Muscle of arm (tissue), 14 donors: ENCODE measurements at places on chromosomes 12 and 14.

DNA sequence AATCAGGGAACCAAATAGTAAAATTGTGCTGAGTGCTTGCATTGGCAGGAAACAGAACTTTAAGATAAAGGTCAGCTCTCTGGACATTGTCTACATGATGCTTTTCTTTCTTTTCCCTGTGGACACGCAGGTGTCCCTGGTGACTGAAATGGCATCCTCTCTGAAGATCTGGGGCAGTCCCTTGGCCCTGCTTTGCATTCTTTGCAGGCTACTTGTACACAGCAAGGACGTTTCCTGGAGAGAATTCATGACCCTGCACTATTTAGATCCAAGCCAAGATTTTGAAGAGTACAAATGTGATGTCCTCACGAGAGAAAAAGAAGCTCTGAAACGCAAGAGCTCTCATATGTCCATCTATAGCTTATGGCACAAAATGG, 11.3 kb upstream of the EDDM3A start:
- no peak for DNase-seq

GRCh38 chr12:94262228-94263010, 114.0 kb downstream of the PLXNC1 start:
- peak; percentile 85 for DNase-seq

DNA sequence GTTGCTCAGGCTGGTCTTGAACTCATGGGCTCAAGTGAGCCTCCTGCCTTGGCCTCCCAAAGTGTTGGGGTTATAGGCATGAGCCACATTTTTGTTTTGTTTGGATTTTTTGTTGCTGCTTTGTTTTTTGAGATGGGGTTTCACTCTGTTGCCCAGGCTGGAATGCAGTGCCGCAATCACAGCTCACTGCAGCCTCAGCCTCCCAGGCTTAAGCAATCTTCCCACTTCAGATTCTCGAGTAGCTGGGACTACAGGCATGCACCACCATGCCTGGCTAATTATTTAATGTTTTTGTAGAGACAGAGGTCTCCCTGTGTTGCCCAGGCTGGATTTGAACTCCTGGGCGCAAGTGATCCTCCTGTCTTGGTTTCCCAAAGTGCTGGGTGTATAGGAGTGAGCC, 5.7 kb upstream of the PLEK2 start:
- no peak for DNase-seq

- DNase-seq: peak; percentile 61
Observed at GRCh38 chr12:124613151-124613585, 45.8 kb upstream of the NCOR2 start.

DNA sequence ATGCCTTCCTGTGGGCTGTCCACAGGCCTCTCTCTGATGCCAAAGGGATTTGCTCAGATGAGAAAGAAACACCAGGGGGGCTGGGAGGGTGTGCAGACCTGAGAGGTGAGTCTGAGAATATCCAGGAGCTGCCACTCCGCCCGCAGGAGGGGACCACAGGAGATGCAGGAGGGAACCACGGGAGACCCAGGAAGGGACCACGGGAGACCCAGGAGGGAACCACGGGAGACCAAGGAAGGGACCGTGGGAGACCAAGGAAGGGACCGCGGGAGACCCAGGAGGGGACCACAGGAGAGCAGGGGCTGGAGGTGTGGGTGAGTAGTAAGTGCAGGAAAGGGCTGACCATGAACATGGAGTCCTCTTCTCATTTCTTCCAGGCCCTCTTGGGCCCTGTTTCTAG, 74.6 kb upstream of the SFSWAP start:
- no peak for DNase-seq

DNA sequence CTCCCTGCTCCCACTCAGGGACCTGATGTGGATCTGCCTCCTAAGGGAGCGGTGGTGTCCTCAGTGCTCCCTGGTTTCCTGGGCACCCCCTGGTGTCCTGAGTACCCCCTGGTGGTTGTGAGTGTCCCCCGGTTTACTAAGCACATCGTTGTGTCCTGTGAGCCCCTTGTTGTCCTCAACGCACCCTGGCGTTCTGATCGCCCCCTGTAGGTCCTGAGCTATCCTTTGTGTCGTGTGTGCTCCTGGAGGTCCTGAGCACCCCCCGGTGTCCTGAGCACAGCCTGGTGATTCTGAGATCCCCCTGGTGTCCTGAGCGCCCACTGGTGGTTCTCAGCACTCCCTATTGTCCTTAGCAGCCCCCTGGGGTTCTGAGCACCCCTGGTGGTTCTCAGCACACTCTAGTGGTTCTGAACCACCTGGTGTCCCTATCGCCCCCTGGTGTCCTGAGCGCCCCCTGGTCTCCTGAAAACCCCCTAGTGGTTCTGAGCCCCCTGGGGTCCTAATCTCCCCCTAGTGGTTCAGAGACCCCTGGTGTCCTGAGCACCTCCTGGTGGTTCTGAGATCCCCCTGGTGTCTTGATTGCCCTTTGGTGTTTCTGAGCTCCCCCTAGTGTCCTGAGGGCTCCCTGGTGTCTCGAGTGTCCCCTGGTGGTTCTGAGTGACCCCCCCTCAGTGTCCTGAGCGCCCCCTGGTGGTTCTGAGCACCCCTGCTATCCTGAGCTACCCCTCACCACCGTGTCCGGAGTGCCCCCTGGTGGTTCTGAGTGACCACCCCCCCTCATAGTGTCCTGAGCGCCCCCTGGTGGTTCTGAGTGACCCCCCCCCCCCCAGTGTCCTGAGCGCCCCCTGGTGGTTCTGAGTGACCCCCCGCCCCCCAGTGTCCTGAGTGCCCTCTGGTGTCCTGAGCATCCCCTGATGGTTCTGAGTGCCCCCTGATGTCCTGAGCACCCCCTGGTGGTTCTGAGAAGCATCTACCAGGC, 615.1 kb downstream of the TMEM121 start:
- DNase-seq: no peak

GRCh38 chr14:101349108-101349507, 212.2 kb upstream of the DIO3 start:
- no peak for DNase-seq

- DNase-seq: no peak
Observed at GRCh38 chr14:77738559-77739250, 22.3 kb downstream of the SNW1 start.

DNA sequence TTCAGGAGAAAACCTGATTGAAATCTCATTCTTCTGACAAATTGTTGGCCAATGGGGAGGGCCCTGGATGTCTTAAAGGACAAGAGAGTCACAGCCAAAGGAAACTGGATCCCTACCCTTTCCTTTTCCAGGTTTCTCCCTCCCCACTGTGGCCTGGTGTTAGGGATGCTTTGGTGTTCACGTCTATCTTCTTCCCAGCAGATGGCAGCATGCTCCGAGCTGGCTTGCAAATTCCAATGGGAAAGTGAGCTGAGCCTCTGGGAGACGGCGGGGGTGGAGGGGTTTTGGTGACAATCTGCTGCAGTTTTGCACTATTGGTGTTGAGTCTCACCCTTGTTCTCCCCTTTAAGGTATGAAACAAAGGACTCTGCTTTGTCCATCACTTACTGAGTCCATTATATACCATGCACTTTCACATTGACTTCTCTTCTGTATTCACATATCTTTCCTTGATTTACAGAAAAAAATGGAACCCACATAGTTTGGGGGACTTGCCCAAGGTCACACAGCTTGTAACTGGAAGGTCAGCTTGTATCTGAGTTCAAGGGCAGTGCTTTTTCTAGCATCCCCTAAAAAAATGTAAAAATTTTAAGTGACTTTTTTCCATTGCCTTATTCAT, 39.3 kb downstream of the CCDC177 start:
- peak; percentile 33 for DNase-seq

DNA sequence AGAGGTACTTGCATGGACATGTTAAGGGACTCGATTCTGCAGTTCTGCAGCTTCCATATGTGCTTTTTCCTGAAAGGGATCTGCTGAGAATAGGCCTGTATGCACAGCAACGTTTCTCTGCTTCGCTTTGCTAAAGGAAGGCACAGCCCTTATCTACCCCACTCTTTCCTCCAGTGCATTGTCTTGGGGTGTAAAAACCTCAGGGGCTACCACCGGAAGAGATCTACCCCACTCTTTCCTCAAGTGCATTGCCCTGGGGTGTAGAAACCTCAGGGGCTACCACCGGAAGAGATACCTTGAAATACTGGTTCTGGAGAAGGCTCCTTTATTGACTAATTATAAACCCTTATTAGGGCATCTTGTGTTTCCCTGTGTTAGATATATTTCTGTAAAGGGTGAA, 52.9 kb downstream of the SEL1L start:
- DNase-seq: no peak

DNA sequence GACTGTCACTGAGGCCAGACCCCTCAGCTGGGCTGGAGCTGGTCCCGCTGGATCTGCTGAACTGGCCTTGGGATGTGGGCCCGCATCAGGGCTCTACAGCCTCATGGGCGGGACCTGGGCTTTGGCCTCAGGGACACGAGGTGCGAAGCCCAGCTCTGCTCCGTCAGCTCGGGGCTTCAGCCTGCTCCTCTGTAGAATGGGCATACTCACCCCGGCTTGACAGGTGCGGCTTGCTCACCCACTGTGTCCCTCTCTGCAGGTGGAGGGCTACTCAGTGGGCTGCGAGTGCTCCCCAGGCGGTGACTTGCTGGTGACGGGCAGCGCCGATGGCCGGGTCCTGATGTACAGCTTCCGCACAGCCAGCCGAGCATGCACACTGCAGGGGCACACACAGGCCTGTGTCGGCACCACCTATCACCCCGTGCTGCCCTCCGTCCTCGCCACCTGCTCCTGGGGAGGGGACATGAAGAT, 57.6 kb downstream of the BEGAIN start:
- no peak for DNase-seq

DNA sequence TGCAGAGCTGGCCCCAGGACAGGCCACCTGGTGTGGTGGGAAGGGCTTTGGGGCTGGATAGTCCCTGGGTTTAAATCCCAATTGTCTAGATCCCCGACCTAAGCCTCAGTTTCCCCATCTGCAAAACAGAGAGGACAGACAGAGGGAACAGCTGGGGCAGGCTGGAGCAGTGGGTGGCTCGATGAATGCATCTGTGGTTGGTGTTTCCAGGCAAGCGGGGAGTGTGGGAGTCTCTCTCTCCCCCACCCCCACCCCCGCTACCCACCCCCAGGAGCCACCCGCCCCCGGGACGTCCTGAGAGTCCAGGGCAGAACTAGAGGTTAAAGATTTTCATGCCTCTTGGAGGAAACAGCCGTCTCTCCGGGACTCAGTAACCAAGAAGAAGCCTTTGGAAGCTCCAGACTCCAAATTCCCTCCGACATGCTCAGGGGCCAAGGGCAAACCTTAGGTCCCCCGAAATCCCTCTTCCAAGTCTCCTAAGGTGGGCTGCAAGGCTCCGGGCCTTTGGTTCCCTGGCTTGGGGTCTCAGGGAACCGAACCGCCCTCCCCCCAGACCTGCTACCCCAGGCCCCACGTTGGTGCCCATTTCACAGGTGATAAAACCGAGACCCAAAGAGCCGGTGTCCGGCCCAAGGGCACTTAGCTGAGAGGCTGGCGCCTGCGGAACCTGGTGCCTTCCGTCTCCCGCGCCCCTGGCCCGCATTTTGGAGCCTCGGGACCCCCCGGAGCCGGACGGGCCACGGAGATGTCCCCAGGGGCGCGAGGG, 474 bp downstream of the TRPV4 start:
- DNase-seq: no peak

DNA sequence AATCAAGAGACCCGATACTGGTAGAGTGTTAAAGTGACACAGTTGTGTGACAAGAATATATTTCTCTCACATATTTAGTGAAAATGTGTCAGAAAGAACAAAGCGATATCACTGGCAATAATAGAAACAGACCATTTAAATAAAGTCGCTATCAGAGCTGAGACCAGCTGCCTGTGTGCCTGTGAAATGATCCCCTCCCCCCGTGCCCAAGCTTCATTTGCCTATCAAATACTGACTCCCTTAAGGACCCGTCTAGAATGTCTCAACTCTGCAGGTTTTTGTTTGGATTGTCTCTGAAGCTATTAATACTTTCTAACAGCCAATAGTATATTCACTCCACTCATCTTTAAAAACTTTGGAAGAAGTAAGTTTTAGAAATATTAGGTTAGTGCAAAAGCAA, 98.9 kb downstream of the EGLN3 start:
- no peak for DNase-seq

DNA sequence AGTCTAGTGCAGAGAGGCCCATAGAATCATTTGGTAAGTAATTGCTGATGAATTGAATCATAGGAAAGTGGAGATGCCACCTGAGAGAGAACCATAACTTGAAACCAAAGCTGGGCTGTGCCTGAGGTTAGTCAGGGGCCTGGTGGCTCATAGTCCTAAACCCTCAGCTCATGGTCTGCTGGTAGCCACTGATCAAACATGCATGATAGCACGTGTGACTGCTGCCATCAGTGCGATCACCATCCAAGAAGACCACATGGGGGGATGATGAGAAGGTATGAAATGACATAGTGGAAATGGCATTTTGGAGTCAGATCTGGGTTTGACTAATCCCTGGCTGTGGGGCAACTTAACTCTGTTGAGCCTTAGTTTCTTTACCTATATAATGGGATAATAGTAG, 190.5 kb downstream of the CACNA1C start:
- DNase-seq: no peak

GRCh38 chr14:84468153-84468552, 1061.8 kb upstream of the FLRT2 start:
- no peak for DNase-seq

GRCh38 chr12:113056631-113057488, at the start of gene DTX1:
Gene DTX1 (plus strand): TSS chr12:113056730. CDS start chr12:113058193, 1,463 bp downstream.
- DNase-seq: peak; percentile 38

GRCh38 chr14:69539631-69540410, 34.9 kb downstream of the CCDC177 start:
- DNase-seq: no peak

DNA sequence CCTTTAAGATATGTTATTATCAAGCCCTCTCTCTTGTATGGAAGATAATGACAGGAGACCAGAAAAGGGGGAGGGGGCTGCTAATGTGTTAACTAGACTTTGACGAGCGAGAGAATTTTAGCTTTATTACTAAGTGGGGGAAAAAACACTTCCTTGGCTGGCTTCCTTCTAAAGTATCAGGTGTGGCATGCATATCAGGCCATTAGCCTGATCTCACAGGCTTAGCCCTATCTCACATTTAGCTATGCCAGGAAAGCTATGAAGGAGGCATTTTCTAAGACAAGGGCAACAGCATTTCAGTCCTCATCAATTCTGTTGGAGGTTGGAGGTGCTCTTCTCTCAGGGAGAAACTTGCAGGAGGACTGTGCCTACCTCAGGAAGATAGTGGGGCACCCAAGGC, 9.9 kb downstream of the SSPN start:
- no peak for DNase-seq

DNA sequence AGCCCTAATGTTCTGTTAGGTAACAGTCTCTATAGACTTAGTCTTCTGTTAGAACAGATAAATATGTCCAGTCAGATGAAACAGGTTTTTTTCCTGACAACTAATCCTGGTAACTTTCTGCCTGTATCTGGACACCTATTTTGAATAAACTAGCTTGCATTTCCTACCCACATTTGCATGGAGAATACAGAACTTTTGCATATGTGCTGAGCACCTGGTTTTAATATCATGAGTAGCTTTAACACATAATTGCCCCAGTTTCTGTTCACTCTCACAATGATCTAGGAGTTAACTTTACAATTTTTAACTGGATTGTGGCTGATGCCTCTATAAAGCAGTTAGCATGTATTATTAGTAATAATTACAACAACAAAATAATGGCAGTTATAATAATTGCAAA, 111.7 kb downstream of the KTN1 start:
- DNase-seq: no peak

- DNase-seq: no peak
Observed at GRCh38 chr12:71071536-71072097, 86.2 kb downstream of the TSPAN8 start.
